Stimulated activated CD4-positive, alpha-beta T cell treated with anti-CD3 and anti-CD28 coated beads, TNF-alpha, amount 100 ng/mL, for 24 hours (primary cell): ENCODE measurements at places on chromosomes 7 and 10.

GRCh38 chr7:24725554-24726241 is 31.6 kb downstream of the GSDME start:
- DNase-seq, result no peak

- DNase-seq, result no peak
Measured at GRCh38 chr7:111678281-111678680, 116.0 kb upstream of the IMMP2L start.

DNA sequence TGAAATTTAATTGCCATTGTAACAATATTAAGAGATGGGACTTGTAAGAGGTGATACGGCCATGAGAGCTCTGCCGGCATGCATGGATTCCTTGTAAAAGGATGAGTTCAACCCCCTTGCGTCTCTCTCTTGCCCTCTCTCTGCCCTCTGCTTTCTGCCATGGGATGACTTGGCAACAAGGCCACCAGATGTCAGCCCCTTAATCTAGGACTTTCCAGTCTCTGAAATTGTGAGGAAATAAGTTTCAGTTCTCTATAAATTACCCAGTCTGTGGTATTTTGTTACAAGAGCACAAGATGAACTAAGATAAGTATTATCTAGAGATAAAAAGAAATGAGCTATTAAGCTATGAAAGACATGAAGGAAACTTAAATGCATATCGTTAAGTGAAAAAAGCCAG is 145.7 kb upstream of the AHR start:
- no peak for DNase-seq

DNA sequence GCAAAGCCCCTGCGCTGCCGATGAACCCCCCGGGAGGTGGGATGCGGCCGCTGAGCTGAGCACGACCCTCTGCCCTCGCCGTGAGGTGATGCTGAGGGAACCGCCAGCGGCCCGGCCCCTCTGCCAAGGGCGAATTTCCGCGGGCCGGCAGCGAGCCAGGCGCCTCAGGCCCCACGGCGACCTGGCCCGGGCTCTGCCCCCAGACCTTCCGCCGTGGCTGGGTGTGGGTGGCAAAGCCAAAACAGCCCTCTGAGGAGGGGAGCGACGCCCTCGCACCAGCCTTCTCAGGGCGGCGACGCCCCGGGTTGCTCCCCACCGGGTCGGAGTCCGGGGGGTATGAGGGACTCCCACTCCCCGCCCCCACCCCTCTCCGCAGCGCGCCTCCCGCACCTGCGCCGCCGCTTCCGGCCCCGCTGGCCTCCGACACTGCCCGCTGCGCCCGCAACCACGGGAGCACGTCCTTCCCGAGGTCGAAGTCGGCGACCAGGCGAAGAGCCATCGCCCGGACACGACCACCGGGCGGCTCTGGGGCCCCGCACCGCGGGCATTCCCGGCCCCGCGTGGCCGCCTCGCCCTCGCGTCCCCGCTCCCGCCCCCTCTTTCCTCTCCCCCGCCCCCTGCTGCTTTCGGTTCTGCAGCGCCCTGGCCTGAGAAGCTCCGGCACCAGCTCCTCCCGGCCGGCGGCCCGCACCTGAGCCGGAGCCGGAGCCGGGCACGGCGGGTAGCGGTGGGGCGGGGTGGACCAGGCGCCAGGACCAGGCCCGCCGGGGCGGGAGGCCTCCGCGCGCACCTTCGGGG is at the start of gene GSAP:
TSS of gene GSAP (minus strand) at position 527 of the 798 bp plus-strand sequence. CDS start at position 499, 28 bp downstream.
- peak; percentile 8 for DNase-seq

GRCh38 chr7:47581438-47581803 is 490 bp downstream of the TNS3 start:
- no peak for DNase-seq

GRCh38 chr7:159083698-159084068 is 61.0 kb downstream of the VIPR2 start:
- no peak for DNase-seq
